ENCODE measurements at places on chromosomes 13 and 19. TPM values are rescaled to one million over a fixed set of nuclear protein-coding genes. Genes with fewer than 3 reads are reported as not detected.

DNA sequence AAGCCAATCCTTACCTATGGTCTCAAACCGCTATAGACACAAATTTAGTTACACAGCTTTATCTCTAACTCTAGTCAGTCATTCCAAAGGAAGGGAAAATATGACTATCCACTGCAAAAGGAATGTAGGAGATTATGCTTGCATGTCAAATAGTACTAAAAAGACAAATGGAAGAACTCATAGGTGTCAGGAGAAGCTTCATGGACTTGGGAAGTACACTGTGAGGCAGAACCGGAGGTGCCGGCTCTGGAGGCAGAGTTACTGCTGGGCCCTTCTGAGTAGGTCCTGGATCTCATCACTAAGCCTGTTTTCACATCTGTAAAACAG is 97.5 kb downstream of the FOXO1 start:
- no peak for DNase-seq

GRCh38 chr19:2795827-2796658 is 10.7 kb downstream of the THOP1 start:
- DNase-seq: no peak

- DNase-seq: no peak
Observed at GRCh38 chr13:81275666-81276258, 934.8 kb upstream of the SPRY2 start.

- DNase-seq: no peak
Observed at GRCh38 chr19:46844067-46844489, 6.6 kb downstream of the AP2S1 start.

ODAD3 gene
- total RNA-seq: 6.1 TPM

- peak; percentile 33 for DNase-seq
Observed at GRCh38 chr13:114071410-114071809, 61.0 kb downstream of the RASA3 start.

ANGPTL8 gene
- total RNA-seq: not detected

DNA sequence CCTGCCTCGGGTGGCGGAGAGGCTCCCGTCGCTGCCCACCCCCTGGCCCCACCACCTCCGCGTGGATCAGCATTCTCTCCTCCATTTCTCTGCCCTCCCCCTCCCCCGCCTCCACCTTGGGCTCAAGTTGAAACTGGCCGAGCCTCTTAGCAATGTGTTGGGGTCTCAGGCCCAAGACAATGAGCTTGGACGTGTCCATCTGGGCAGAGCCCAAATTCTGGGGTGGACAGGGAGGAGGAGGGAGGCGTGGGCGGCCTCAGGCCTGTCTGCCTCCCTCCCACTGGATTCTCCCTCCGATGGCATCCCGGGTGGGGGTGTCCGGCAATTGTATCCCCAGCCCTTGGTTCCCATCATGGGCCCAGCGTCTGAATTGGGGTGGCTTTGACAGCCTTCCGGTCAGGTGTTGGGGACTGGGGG is 1.2 kb downstream of the CELF5 start:
- DNase-seq: peak; percentile 43

- peak; percentile 46 for DNase-seq
Observed at GRCh38 chr19:5690955-5691821, 1.1 kb downstream of the RPL36 start.

DNA sequence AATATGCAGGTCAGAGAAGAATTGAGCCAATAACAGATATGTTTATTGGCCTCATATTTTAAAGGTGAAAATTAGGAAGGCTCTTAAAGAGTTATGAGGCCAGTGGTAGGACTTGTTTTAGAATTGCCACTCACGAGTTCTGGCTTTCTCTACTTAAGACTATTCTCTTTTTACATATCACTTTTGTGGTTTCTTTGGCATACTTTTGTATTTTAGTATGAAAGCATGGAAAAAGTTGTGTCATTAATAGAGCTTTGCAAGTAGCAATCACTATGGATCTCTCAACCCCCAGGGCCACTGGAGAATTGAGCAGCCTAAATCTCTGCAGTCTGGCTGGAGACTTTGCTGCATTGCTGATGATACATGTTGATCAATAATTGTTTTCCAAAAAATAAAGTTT is 64.6 kb upstream of the SOX21 start:
- DNase-seq: no peak

FARP1 gene
- total RNA-seq: 50.3 TPM

DNA sequence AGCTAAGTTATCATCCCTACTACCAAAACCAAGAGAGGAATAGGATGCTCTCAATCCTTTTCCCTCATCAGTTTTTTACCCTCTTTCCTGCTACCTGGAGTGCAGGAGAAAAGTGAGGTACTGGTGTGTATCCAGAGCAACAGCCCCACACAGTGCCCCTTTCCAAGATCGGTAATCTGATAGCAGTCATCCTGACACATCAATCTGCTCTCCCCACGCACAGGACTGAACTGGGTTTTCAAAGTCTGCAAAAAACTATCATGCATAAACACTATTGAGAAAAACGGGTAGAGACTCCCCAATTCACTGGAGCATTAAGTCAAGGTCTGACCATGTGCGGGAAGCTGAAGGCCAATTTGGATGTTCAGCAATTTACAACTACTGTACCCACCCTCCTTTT is 284.8 kb downstream of the RBM26 start:
- no peak for DNase-seq

CYP4F8 gene
- total RNA-seq: not detected

DNA sequence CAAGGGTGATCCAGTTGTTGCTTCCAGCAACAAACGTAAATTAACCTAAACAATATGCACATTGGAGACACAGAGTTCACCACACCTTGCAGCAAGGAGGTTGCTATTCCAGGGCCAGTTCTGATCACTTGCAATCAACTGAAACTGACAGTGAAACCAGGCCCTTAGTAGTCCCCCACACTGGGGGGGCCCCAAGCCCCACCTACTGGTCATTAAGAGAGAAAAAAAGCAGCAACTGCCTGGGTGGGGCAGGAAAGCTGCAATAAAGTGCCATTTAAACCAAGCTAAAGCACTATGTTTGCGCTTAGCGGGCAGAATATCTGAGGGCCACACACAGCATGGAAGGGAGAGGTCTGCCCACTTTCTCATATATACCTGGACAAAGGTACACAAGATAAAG is 51.5 kb downstream of the ATP7B start:
- no peak for DNase-seq

CGB8 gene
- total RNA-seq: not detected

- DNase-seq: peak; percentile 82
Observed at GRCh38 chr19:507286-508203, at the start of gene TPGS1. TPGS1 (plus strand) TSS chr19:507497; CDS start chr19:507507, 10 bp downstream.

- peak; percentile 92 for DNase-seq
Observed at GRCh38 chr13:39612023-39612637, 9.1 kb upstream of the LHFPL6 start.

- DNase-seq: peak; percentile 57
Observed at GRCh38 chr19:3360421-3361383, 5.7 kb upstream of the NFIC start.

TSC22D1 gene
- total RNA-seq: 87.4 TPM

DNA sequence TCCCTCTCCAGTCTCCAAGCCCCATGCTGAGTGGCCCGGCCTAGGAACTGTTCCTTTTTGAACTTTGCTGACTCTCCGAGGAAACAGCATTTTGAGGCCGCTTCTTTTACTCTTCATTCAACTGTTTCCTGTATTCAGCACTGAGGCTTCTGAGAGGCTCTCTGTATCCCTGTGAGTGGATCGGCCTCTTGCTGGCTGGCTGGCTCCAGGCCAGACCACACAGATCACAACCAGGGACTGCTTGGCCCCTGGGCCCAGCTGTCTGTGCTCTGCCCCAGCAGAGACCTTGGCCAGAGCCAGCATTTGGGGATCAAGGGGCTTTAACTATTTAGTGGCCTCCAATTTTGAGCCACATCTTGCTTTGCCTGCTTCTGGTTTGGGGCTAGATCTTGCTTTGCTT is 75.6 kb upstream of the KL start:
- DNase-seq: peak; percentile 6

- DNase-seq: no peak
Observed at GRCh38 chr19:5298471-5298901, 42.1 kb downstream of the PTPRS start.

DNA sequence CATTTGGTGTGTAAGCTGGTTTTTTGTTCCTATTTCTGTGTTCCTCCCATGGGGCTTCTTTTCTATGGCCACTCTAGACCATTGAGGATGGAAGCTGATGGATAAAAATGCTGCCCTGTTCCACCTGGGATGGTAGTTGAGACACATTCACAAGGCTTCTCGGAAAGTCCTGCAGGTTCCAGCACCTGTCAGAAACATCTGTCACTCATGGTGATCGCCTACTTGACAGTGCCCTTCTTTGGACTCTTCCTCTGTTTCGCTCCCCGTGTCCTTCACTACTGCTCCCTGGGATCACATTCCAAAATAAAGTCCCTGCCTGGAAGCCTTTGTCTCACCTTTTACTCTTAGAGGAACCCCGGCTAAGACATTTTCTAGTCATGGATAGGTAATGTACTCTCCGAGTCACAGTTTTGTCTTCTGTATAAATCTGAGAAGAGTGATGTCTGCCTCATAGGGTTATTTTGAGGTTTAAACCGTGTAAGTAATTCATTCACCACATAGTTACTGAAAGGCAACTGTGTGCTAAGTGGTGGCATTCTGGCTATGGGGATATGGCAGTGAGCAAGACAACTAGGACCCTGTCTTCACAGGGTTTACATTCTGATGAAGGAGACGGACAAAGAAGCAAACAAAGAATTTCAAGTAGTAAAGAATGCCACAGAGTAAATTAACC is 21.0 kb downstream of the UBAC2 start:
- DNase-seq: no peak

DNA sequence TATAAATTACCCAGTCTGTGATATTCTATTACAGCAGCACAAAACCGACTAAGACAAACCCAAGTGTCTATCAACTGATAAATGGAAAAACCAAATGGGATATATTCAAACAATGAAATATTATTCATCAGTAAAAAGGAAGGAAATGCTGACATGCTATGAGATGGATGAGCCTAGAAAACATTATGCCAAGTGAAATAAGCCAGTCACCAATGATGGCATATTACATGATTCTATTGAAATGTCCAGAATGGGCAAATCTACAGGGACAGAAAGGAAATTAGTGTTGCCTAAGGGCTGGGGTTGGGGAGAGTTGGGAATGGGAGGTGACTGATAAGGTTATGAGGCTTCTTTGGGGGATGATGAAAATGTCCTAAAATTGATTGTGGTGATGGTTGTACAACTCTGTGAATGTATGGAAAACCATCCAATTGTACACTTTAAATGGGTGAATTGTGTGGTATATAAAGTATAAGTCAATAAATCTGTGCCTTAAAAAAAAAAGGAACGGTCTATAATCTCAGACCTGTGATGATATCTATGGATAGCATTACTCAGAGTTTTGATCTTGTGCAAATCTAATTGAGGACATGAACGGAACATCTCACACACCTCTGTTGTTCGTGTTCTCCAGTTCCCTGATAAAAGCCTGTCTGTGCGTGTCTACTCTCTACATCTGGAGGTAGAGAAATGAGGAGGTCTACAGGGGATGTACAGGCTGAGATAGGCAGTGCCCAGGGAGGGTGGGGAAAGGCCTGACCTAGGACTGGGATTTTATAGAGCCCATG is 49.0 kb downstream of the TNFRSF19 start:
- DNase-seq: no peak

GRCh38 chr19:39512988-39513387 is 2.0 kb upstream of the SELENOV start:
- DNase-seq: no peak

- DNase-seq: peak; percentile 9
Observed at GRCh38 chr13:30978981-30979956, 46.8 kb downstream of the TEX26 start.

- DNase-seq: peak; percentile 87
Observed at GRCh38 chr19:40305403-40305802, 20.3 kb upstream of the AKT2 start.

GRCh38 chr19:2668175-2668763 is 34.2 kb downstream of the GNG7 start:
- DNase-seq: no peak

ZNF730 gene
- total RNA-seq: 4.3 TPM

- DNase-seq: no peak
Observed at GRCh38 chr13:78133511-78133910, 214.9 kb upstream of the EDNRB start.

DNA sequence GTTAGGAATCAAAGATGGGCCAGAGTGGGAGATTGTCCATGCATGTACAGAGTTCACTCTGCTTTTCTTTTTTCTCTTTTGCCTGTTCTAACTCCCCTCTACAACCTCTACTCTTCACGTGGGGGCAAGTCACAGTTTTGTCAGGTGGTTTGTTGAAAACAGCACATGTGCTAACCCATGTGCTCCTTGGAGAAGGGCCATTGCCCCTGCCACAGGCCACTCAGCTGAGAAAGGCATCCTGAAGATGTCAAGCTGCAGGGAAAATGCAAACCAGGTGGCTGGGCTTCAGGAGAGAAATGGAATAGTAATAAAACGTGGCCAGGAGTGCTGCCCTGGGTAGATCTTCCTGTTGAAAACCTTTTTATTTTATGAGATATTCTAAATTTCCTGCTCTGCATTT is 35.3 kb upstream of the SLC10A2 start:
- DNase-seq: peak; percentile 60

LHFPL6 gene
- total RNA-seq: not detected

GRCh38 chr13:85408415-85408814 is 390.8 kb downstream of the SLITRK6 start:
- no peak for DNase-seq

GRCh38 chr13:75372517-75372916 is 109.5 kb downstream of the TBC1D4 start:
- DNase-seq: peak; percentile 64

- peak; percentile 30 for DNase-seq
Observed at GRCh38 chr13:51731759-51732158, 72.2 kb downstream of the DHRS12 start.

DNA sequence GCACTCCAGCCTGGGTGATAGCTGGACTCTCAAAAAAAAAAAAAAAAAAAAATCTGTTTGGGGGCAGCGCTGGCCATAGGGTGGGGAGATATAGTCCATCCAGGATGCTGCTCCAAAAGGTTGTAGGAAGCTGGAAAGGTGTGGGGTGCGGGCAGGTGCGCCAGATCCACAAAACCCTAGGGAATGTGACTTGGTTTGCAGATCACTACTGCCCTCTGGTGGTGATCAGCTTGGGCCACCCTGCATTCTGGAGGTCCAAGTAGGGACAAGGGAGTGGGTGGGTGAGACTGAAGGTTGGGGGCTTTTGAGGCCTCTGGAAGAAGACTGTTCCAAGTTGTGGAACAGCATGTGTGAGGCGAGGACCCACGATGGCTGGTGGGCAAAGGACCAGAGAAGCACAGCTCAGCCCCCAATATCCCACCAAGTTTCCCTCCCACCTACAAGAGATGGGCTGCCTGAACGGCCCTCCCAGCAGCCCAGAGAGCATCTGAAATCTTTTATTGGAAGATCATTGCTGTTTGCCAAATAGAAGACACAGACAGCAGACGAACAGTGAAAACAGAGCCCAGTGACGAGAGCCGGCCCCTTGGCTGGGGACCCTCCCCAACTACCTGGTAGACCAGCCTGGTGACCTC is 10.4 kb upstream of the TYK2 start:
- peak; percentile 71 for DNase-seq

DNA sequence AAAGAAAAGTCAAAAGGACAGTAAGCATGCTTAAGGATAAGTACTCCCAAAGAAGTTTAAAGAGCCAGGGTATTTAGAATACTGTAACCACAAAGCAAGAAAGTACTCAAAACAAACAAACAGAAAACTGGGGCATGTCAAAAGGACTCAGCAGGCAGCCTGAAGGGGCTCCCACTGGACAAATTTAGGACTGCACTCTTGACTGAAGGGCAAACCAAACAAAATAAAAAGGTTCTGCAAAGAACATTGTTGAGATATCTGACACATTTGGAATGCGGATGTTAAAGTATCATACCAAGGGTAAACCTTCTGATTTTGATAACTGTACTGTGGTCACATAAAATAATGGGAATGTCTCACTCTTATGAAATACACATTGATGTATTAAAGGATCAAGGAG is 157.4 kb downstream of the TNFSF13B start:
- DNase-seq: no peak
